ENCODE measurements at places on chromosomes 2 and 18. TPM values are rescaled to one million over a fixed set of nuclear protein-coding genes. Genes with fewer than 3 reads are reported as not detected.

Gene RAB6C
- not detected for polyA plus RNA-seq

DNA sequence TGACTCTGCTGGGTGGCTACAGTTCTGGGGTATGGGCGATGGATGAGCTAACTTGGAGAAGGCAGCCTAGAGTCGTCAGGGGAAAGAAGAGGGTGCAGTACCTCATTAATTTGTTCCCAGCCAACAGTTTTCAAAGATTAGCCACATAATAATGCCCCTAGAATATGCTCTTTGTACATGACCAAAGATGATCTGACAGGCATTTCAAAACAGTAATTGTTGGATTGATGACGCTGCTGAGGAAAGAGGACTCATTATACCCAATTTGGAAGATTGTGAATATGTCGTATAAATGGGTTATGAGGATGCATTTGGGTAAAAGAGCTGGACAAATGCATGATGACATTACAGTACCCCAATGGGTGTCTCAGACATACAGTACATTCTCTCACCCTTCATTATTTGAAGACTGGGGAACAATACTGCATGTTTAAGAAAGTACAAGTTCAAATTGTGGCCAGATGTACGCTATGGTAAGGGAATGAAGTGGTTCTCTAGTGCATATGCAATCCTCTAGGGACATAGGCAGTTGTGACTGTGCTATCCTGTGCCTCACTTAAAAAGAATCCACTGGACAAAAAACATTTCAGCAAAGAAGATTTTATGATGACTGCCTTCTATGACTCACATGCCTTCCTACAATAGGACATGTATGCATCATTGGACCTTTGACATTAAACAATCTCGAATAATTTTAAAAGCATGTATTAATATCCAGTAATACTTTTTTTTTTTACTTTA lies 233.2 kb downstream of the CNTNAP5 start:
- DNase-seq: no peak

GRCh38 chr2:133422931-133423351 lies 145.3 kb downstream of the NCKAP5 start:
- DNase-seq: no peak

Gene TUBB8B
- polyA plus RNA-seq: 0.42 TPM

Gene CDH19
- 0.32 TPM for polyA plus RNA-seq

DNA sequence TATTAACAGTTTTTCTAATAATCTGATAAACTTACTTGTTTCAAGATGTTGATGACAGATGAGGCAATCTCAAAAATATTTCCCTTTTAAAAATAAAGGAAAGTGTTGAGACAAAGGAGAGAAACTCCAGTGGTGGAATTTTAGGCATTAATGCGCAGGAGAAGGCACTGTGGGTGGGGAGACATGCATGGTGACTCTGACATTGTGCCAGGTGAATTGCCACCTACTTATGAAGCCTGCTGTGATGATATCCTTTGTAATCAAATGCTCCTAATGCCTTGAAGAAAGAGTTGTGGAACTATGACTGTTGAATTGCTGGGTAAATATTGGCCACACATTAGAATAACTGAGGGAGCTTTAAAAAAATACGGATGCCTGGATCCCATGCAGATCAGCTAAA lies 101.4 kb downstream of the PLA2R1 start:
- no peak for DNase-seq

Gene STK39
- 33.3 TPM for polyA plus RNA-seq

- no peak for DNase-seq
Observed at GRCh38 chr2:176109192-176109901, 2.3 kb downstream of the HOXD11 start.

Gene OTOS
- not detected for polyA plus RNA-seq

Gene RGPD4
- polyA plus RNA-seq: not detected

DNA sequence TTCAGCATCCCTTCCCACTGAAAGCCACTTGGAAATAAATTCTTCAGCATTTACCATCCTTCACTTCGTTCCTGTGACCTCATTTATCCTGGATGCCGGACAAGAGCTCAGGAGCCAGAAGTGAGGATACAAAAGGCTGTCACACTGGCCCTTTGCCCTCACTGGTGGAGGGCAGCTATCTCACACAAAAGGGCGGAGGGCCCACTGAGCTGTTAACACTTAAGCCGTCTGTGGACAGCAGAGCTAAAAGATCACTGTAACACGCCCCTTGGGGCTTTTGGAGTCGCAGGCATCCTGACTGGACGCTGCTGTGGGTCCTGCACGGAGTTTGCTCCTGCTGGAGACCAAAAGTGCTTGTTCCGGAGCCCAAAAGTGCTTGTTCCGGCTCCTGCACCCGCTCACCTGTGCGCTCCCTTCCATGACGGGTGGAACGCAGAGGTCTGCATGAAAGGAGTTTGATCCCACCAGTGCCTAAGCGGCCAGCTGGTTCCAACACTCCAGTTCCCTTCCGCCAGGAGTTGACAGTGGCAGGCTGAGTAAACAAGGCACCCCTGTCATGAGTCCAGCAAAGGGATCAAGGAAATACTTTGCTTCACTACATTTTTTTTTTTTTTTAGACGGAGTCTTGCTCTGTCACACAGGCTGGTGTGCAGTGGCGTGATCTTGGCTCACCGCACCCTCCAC lies 572.0 kb upstream of the LINC00305 start:
- no peak for DNase-seq

Gene PLB1
- 1.7 TPM for polyA plus RNA-seq

- DNase-seq: no peak
Observed at GRCh38 chr18:76452357-76452756, 42.7 kb downstream of the ZNF516 start.

Gene ABCB6
- polyA plus RNA-seq: 37.5 TPM

GRCh38 chr2:186098821-186099220 lies 360.2 kb downstream of the FSIP2 start:
- no peak for DNase-seq

Data from right renal cortex interstitium (tissue), 3 donors.